HS-27A (cell line): ENCODE measurements at places on chromosomes 16 and 17.

- DNase-seq: no peak
Observed at GRCh38 chr17:48835971-48836370, 5.1 kb downstream of the CALCOCO2 start.

DNA sequence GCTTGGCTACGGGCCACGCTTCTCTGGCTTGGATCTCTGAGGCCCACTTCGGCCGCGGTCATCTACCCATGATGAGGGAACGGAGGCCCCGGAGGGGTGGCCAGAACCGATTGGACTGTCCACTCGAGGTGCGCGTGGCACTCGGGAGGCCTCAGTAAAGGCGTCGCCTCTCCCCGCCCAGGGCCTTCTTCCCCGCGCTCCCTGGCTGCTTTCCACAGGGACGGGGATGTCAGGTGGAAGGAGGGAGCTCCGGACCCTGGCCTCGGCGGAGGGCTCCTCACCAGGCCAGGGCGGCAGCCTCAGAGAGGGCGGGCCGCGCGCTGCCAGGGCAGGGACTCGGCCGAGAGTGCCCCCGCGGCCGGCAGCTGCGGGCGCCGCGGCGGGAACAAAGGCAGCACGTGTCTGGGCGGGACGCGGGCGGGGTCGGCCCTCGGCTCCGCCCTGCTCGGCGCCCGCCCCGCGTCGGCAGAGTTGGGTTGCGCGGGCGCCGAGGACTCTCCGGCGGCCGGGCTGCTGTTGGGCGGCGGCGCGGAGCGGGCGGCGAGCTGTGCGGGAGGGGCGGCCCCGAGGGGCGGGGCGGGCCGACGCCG lies 587 bp upstream of the CDK5R1 start:
- no peak for DNase-seq

- peak; percentile 93 for DNase-seq
Observed at GRCh38 chr16:86664522-86665318, 86.4 kb downstream of the FOXL1 start.

DNA sequence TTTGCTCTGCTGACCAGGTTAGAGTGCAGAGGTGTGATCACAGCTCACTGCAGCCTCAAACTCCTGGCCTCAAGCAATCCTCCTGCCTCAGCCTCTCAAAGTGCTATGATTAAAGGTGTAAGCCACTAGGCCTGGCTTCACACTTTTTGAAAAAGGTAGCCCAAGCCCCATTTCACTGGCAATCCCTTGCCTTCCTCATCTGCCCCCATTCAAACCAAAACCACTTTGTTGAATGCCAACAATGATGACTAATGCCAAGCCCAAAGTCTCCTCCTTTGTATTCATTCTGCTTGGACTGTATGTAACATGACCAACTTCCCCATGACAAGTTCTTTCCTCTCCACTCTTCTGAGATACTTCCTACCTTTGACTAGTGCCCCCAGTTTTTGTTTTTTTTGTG lies 33.1 kb downstream of the N4BP1 start:
- no peak for DNase-seq

DNA sequence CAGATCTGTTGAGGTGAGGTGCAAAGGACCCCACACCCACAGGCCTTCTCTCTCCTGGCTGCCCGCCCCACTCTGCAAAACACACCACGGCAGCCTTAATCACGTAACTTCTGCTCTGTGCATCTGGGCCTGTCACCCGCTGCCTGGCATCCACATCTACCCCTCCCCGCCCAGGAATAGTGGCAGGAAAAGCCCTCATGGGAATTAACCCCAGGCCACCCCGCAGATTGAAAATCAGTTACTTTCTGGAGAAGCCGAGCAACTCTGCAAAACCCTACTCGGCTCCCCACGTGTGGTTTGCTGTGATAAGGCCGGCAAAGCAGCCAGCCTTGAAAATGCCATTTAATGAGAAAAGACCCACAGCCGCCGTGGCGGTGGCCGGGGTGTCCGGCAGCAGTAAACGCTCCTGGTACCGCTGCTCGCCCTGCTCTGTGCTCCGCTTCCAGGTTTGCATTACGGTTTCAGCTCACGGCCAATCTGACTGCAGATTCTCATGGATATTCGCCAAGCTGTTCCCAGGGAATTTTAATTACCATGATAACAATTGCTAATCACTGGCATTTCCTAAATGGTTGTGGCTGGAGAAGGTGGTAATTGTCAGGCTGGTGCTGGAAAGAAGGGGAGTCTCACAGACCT lies 78.0 kb upstream of the DOC2B start:
- no peak for DNase-seq
